ENCODE measurements at places on chromosomes 2 and 18.
A peak's percentile ranks its signal among the peaks of the same experiment; 100 is the strongest.

DNA sequence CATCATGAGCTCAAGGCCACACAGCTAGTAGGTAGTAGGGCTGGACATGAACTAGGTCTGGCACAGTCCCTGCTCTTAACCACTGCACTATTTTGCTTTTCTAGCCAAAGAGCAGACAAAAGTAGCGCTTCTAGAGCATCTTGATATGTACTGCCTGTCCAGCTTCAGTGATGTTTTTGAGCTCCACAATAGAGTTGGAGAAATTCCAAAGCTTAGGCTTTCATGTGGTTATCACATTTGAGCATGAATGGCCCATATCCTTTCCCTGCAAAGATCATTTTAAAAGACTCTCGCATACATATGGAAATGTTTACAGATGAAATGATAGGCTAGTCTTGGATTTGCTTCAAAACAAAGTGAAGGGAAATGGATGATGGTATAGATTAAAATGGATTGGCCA is 128.7 kb downstream of the MAP3K20 start:
- no peak for DNase-seq

DNA sequence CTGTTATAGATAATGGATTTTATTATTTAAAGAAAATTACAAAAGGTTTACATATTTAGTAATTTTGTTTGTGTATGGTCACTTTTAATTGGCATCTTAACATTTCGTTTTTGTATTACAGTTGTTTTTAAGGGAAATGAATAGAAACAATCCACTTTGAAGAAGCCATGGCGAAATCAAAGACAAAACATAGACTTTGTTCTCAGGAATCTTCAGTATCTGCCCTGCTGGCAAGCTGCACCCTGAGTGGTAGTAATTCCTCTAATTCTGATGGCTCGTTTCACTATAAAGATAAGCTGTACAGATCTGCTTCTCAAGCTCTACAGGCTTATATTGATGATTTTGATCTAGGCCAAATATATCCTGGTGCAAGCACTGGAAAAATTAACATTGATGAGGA is 2.7 kb downstream of the C18orf54 start:
- DNase-seq = no peak

- DNase-seq = no peak
These were observed 134.5 kb downstream of the NEDD4L start for GRCh38 chr18:58178511-58178910.

DNA sequence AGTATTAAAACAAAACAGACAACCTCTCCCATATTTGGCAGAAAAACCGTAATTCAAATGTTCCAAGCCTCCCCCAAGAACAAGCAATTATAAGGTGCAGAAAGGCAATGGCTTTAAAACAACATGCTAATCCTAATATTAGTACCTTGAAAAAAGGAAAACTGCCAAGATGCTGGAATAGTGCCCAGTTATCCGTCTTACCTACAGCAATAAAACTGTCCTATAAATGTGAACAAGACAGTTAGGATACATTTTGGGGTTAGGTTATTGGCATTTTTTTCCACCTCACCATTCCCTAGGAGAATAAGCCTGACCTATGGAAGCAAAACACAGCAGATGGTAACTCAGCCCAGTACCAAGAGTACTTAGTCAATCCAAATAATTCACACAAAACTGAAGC is 83.2 kb downstream of the TCF4 start:
- DNase-seq = no peak

DNA sequence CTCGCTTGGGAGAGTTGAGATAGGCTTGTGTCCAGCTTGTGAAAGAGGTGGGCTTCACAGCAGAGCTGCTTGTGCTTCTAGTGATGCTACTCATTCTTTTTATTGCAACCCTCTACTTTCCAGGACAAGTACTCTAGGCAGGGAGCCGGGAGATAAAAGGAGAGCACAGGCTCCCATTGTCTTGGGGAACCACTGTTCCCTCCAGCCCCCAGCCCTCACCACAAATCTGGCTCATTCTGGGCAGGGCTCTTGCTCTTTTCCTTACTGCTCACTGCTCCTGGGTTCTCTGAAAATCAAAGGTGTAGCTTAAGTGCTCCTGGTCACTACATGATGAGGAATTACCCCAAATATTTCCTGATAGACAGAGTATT is 81.4 kb downstream of the CABYR start:
- DNase-seq = no peak

- DNase-seq = peak; percentile 75
These were observed 1.3 kb downstream of the GORASP2 start for GRCh38 chr2:170930131-170930990.

GRCh38 chr18:46899274-46899948 is 17.9 kb downstream of the PIAS2 start:
- DNase-seq = no peak

- DNase-seq = no peak
These were observed 110.7 kb downstream of the TMX3 start for GRCh38 chr18:68604256-68604655.

- no peak for DNase-seq
These were observed 18.1 kb downstream of the FBXO48 start for GRCh38 chr2:68448671-68449653.

- DNase-seq = no peak
These were observed 17.9 kb upstream of the ARHGAP25 start for GRCh38 chr2:68716604-68717304.

GRCh38 chr18:12329125-12329698 is 21.2 kb downstream of the TUBB6 start:
- peak; percentile 42 for DNase-seq

GRCh38 chr2:46584134-46584848 is 104.9 kb downstream of the TMEM247 start:
- no peak for DNase-seq

DNA sequence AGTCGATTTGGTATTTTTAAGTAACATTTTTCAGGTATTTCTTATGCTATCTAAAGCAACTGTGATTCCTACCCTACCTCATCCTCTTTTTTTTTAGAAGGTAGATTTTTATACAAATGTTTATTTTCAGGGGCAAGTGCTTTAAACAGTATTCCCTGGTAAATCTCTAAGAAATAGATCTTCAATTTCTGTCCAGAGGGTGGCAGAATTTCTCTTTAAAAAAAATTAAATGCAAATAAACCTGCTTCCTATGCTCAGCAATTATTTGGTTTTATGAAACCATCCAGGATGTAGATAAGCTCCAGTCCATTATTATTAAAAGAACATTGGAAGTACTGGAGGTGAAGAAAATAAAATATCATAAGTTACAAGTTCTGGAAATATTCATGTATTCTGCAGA is 191.9 kb downstream of the MYO3B start:
- DNase-seq = no peak

DNA sequence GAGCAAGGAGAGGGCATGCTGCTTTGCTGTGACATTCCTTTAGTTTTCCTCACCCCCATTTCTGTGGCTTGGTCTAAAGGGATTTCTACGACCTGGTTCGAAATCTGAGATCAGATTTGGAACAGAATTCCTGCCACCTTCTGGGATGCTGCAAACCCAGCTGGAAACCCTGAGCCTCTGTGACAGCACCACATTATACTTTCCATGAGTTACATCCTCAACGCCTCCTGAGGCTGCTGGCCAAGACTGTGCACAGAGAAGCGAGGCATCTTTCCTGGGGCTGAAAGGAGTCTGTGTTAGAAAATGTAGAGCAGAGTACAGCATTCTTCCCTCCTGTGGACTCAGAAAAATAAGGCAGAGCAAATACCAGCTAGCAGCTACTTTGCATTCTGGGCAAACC is 138.1 kb upstream of the CHAC2 start:
- no peak for DNase-seq

- no peak for DNase-seq
These were observed 177.5 kb downstream of the RBM43 start for GRCh38 chr2:151083856-151084795.

GRCh38 chr18:12820506-12820905 is 63.5 kb downstream of the PTPN2 start:
- no peak for DNase-seq

DNA sequence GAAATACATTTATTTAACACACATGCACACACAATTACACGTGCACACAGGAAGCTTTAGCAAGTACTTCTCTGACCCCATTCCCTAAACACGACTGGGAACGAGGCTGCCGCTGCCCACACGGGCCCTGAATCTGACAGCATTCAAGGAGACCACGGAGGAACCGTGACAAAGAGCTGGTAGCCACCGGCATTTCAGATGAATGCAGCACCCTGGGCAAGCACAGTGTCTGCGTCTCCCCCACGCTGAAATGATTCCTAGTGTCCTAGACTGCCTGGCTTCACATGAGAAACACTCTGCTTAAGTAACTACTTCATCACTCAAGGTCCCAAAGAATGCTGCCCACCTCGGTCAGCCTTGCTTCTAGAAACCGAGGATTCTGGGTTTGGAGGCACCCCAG is 95.0 kb downstream of the HDAC4 start:
- DNase-seq = no peak

DNA sequence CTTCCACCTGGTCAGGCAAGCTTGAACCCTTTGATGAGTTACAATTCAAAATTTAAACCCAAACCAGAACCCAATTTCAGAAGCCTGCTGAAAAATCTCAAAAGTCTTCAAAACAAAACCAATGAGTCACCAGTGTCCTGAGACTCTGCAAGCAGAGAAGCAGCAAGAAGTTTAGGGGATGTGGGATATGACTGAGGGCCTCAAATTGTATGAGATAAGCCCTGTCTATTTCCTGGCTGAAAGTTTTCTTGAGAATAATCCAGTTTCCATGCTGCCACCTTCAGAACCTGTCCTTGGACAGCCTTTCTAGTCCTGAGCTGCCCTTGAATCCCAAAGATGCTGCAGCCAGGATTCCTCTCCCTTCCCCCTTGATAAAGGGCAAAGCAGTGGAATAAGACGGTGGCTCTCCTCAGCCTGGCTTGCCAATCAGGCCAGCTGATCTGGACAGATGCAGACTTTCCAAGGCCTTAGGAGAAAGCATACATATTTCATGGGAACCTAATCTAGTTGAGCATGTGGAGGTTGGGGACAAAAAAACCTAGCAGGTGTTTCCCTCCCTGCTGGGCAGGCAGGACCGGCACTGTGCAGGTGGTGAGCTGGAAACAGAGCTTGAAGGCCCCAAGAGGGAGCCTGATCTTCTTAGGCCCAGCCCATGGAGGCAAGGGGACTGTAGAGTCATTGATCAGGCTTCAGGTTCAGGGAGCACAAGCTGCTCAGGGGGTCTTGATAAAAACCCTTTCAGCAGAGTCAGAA is 278.0 kb upstream of the MGAT5 start:
- DNase-seq = no peak

DNA sequence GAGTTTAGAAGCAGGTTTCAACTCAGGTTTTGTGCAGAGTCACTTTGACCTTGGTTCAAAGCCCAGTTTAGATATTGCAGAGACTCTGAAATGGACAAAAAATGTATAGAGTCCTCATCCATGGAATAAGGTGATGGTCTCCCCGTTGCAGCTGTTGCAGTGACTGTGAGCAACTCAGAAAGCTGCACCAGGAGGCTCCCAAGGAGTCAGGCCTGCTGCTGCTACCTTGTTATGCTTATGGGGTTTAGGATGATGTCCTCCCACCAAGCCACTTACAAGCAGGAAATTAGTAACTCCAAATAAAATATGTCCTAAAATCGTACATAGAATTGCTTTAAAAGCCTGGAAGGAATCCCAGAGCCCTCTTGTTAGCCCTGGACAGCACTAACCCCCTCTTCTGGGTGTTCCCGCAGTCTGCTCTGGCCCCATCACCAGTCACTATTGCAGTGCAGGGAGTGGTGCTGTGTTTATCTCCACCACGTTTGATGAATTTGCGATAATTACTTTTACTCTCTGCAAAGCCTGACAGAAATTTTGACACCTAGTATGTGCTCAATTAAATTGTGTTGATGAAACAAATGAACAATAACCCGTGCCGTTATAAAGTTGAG is 189.0 kb downstream of the CNTNAP5 start:
- no peak for DNase-seq

DNA sequence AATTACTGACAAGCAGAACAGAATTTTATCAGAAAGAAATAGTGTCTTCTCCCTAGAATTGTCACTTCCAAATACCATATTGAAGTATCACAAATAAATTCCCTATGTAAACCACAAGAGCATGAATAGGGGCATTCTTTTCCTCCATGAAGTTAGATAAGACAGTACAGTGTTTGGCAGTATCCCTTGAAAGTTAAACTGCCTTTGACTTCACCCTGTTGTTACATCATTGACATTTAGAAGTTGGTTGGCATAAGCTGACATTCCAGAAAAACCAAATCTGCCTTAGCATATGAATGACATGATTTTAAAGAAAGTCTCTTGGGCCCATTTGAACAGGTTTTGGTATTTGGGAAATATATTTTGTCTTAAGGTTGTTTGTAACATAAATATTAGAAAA is 50.2 kb upstream of the OSR1 start:
- DNase-seq = no peak

DNA sequence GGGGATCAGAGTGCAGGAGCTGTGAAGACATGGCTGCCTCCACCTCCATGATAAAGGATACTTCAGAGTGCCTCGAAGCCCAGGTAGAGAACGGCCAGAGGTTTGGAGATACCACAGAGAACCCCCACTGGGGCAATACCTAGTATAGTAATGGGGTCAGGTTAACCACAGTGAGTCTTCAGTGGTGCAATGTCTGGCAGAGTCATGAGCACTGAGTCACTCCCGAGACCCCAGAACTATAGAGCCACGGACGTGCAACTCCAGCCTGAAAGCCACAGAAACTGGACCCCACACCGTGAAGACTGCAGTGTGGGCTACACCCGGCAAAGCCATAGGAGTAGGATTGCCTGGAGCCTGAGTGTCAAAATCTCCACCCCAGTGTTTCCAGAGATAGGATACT is 746.6 kb downstream of the CBLN2 start:
- DNase-seq = no peak

- no peak for DNase-seq
These were observed 12.1 kb downstream of the SERTAD2 start for GRCh38 chr2:64641599-64641998.

DNA sequence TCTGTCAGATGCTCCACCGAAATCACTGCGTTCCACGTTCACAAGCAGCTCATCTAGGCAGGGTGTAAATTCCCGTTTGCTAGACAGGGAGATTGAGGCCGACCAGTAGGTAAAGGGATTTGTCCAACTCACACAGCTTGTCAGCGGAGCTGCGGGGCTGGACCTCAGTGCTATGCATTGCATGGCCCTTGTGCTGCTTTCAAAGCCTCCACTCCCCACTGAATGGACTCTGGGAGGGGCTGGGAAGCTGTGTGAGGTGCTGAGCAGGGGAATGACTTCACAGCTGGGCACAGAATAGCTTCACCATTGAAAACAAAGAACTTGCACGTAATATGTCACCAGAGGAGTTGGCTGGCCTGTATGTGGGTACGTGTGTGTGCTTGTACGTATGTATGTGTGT is 21.4 kb downstream of the CELF4 start:
- no peak for DNase-seq

DNA sequence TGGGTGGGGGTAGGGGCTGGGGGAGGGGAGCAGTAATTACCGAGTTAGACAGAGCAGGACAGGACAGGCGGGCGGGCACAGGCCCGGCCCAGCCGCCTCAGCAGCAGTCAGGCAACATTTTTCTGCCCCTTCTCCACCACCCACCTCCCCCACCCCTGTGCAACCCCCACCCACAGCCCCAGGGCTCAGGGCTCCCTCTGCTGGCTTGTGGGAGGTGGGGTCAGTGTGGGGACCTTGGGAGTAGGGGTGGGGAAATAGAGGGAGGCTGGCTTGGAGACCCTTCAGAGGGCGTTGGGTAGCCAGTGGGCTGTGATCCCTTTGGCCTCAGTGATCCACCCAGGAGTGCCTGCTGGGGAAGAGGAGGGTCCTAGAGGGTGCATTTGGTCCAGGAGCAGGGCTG is 6.4 kb downstream of the WNT6 start:
- DNase-seq = no peak

- DNase-seq = no peak
These were observed 114.2 kb upstream of the NT5C1B start for GRCh38 chr2:18703555-18703954.

All from activated CD8-positive, alpha-beta memory T cell treated with anti-CD3 and anti-CD28 coated beads for 24 hours (primary cell).